ENCODE measurements at places on chromosomes 3 and 15. TPM values are rescaled to one million over a fixed set of nuclear protein-coding genes. Genes with fewer than 3 reads are reported as not detected.

The C3orf49 gene
- not detected for total RNA-seq

The CAMK2N2 gene
- total RNA-seq: not detected

The KCNH8 gene
- not detected for total RNA-seq

The AMOTL2 gene
- 70.4 TPM for total RNA-seq

The LMCD1 gene
- total RNA-seq: 11.0 TPM

The MYZAP gene
- 4.2 TPM for total RNA-seq

The ANKRD63 gene
- total RNA-seq: 0.09 TPM

The CAND2 gene
- 1.1 TPM for total RNA-seq

The SEC62 gene
- total RNA-seq: 56.7 TPM

The LPCAT4 gene
- 7.1 TPM for total RNA-seq

The RASA2 gene
- 12.8 TPM for total RNA-seq

The MPI gene
- 34.3 TPM for total RNA-seq

The MME gene
- 6.2 TPM for total RNA-seq

The DUOX2 gene
- not detected for total RNA-seq

The TM4SF18 gene
- total RNA-seq: 56.6 TPM

The CPLX3 gene
- total RNA-seq: not detected

The SPATA12 gene
- total RNA-seq: 0.18 TPM

The RPS27L gene
- 441 TPM for total RNA-seq

The PSMD2 gene
- 747 TPM for total RNA-seq

The COL8A1 gene
- 686 TPM for total RNA-seq

The B3GALNT1 gene
- total RNA-seq: 13.7 TPM

The NLGN1 gene
- total RNA-seq: 32.2 TPM

The CACNA2D2 gene
- not detected for total RNA-seq

The UBXN7 gene
- total RNA-seq: 20.8 TPM

The NTRK3 gene
- total RNA-seq: under 0.01 TPM

The KBTBD13 gene
- total RNA-seq: not detected

The ADAMTS17 gene
- total RNA-seq: 0.75 TPM

The TM6SF1 gene
- 31.8 TPM for total RNA-seq

The MKRN2OS gene
- total RNA-seq: not detected

The PARP15 gene
- 0.18 TPM for total RNA-seq

The HRG gene
- total RNA-seq: not detected

The SLC12A8 gene
- total RNA-seq: 2.7 TPM

The PLIN1 gene
- 0.09 TPM for total RNA-seq

The CHRFAM7A gene
- 2.9 TPM for total RNA-seq

The ADAMTSL3 gene
- total RNA-seq: 4.9 TPM

The ANKRD34C gene
- not detected for total RNA-seq

The NMB gene
- total RNA-seq: 3.9 TPM

The GOLGA6D gene
- not detected for total RNA-seq

The TIMP4 gene
- 0.09 TPM for total RNA-seq

The MTFMT gene
- 10.3 TPM for total RNA-seq

The TLR9 gene
- total RNA-seq: not detected

The BNC1 gene
- 17.0 TPM for total RNA-seq

The SPINK8 gene
- total RNA-seq: not detected

The HGD gene
- not detected for total RNA-seq

The ARL6IP5 gene
- 85.6 TPM for total RNA-seq

The HIGD2B gene
- total RNA-seq: not detected

The PCSK6 gene
- 0.27 TPM for total RNA-seq

The FEZF2 gene
- not detected for total RNA-seq

The CHST2 gene
- total RNA-seq: 19.6 TPM

The DMXL2 gene
- 11.2 TPM for total RNA-seq

The HRH1 gene
- total RNA-seq: 11.7 TPM

The ARL6 gene
- 4.6 TPM for total RNA-seq

The UPK1B gene
- total RNA-seq: not detected

The UCN2 gene
- total RNA-seq: not detected

The CFAP91 gene
- 0.45 TPM for total RNA-seq

The TERC gene
- 46.9 TPM for total RNA-seq

The IL17RB gene
- total RNA-seq: not detected

The GCSAM gene
- not detected for total RNA-seq
